Astrocyte (in vitro differentiated cells and primary cell): ENCODE measurements at places on chromosomes 2 and 18.

DNA sequence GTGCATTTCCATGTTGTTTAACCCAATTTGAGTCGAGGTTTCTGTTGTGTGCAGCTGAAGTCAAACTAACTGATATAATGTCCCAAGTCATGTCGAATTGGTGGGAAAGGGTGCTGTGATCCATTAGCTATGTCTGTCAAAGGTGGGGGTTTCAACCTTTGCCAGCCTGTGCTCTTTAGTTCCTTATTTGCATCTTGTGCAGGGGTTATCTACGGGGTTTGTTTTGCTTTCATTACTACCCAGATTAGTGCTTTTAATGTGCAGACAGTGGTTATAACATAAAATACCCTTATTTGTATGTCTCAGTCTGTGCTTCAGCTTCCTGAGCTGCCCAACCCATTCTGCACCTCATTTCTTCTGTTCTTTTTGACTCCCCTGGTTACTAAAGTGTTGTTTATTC lies 271.9 kb upstream of the CXCR4 start:
- H3K27me3 ChIP-seq = no peaks in the 10 kb centered on the region
- no peak overlapping the region for H3K4me3 ChIP-seq
- H3K36me3 ChIP-seq = no peaks in the 10 kb centered on the region
- no peak for DNase-seq
- H3K27ac ChIP-seq = no peak overlapping the region
- no peaks in the 10 kb centered on the region for H3K4me1 ChIP-seq

DNA sequence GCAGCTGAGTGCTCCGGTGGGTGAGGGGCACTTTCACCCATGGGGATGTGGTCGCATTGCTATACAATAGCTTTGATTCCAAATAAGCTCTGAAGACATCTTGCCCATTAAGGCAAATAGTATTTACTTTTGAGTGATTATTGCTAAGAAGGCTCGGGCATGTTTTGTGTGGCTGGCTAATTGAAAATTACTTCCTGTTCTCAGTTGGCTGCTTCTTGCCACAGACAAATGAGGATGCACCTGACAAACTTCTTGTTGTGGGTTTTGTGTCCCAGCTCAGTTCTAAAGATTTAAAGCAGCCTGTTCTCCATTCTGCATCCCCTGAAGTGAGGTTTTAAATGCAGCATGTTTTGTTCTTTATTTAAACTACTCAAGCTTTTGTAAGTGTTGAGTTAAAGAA lies 88.3 kb downstream of the KCNS3 start:
- no peaks in the 10 kb centered on the region for H3K27me3 ChIP-seq
- no peaks in the 10 kb centered on the region for H3K36me3 ChIP-seq
- no peaks in the 10 kb centered on the region for H3K4me1 ChIP-seq
- H3K4me3 ChIP-seq = no peak overlapping the region

GRCh38 chr2:214604861-214605260 lies 194.0 kb downstream of the VWC2L start:
- H3K4me1 ChIP-seq = no peaks in the 10 kb centered on the region
- DNase-seq = peak; percentile 90
- H3K4me3 ChIP-seq = no peak overlapping the region
- H3K27ac ChIP-seq = no peak overlapping the region

DNA sequence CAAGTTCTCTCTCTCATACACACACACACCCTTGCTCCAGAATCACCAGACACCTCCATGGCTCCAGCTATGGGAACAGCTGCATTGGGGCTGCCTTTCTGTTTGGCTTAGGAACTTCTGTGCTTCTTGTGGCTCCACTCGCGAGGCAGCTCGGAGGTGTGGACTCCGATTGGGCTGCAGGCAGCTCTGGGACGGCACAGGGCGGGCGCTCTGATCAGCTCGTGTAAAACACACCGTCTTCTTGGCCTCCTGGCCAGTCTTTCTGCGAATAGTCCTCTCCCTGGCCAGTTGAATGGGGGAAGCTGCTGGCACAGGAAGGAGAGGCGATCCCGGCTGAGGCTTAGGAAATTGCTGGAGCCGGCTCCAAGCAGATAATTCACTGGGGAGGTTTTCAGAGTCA lies 22.4 kb downstream of the FOSL2 start:
- H3K27ac ChIP-seq = no peak overlapping the region
- peaks cover 55% of the 10 kb centered on the region for H3K36me3 ChIP-seq
- no peak for DNase-seq
- H3K4me1 ChIP-seq = peaks cover 25% of the 10 kb centered on the region

GRCh38 chr2:151037434-151037833 lies 224.2 kb downstream of the RBM43 start:
- no peak overlapping the region for H3K4me3 ChIP-seq
- H3K36me3 ChIP-seq = no peaks in the 10 kb centered on the region
- no peak for DNase-seq
- no peaks in the 10 kb centered on the region for H3K4me1 ChIP-seq
- H3K27ac ChIP-seq = no peak overlapping the region

DNA sequence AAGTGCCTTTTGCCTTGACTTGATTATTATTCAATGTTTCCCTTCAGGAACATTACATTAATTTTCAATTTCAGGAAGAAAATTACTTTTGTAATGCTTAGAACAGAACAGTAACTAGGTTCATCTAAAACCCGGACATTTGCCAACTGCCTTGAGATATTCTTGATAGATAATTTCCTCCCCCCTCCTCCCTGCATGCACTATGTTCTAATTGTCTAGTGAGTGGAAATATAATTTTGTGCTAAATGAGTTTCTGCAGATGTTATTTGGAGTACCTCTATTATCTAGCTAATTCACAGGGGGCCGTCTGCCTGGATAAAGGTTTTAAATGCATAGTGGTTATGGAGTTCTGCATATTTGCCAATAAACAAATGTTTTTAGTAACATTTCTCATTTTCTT lies 200.3 kb upstream of the SLC39A10 start:
- H3K27ac ChIP-seq = no peak overlapping the region
- no peak overlapping the region for H3K4me3 ChIP-seq
- H3K4me1 ChIP-seq = no peaks in the 10 kb centered on the region
- no peaks in the 10 kb centered on the region for H3K36me3 ChIP-seq
- DNase-seq = no peak
- no peaks in the 10 kb centered on the region for H3K27me3 ChIP-seq

DNA sequence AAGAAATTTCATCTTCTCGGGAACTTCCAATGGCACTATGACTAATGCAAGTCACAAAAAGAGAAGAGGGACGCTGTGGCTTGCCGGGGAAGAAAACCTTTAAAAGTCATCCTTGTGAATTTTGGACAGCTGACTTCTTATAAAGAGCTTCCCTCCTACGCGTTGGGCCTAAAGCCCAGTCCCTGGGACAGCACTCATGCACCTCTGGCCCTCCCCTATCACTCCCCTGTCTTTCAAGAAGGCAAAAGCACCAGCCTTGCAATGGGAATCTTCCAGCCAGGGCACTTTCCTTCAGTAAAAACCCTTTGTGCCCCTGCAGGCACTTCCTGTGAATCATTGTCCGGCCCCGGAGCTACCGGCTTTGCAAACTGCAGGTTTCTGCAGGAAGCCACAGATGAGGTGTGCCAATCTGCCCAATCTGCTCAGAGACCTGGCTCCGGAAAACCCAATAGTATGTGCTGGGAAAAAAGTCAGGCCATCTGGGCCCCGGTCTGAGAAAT lies 7.1 kb downstream of the MREG start:
- DNase-seq = peak; percentile 49
- peaks cover 6% of the 10 kb centered on the region for H3K4me1 ChIP-seq
- H3K27ac ChIP-seq = no peak overlapping the region
- H3K36me3 ChIP-seq = no peaks in the 10 kb centered on the region

DNA sequence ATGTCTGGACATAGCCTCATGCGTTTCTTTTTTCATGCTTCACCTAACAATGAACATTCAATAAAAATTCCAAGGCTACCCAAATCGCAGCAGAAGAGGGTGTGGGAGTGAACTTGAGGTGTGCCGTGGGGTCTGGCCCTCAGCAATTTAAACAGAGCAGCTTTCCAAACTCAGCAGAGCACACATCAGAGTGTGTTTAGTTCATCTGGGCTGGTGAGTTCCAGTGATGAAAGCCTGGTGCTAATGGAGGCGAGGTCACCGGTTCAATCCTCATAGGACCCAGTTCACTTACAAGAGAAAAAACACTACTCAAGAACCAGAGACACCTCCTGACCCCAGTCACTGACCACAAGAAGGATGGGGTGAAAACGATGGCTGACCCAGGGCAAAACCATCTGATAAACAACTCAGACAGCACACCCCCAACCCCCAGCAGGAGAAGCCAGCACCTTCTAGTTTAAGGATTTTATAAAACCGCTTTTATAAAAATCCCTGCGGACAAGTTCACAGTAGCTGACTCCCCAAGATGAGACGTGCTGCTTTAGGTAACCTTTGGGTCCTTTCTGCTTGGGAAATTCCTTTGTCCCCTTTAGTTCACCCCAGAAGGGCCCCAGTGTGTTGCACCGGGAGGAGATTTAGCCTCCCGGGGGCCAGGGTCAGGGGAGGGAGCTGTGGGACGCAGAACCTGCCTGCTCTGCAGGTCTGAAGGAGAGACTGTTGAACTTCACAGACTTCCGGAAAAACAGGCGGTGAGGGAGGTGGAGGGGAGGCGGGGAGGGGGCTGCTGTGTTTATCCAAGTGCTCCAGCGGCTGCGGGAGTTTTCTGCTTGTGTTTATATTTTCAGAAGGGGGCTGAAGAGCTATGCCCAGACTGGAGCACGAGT lies 152.7 kb upstream of the SOX11 start:
- H3K27ac ChIP-seq = no peak overlapping the region
- no peak overlapping the region for H3K4me3 ChIP-seq
- H3K27me3 ChIP-seq = no peaks in the 10 kb centered on the region
- no peak for DNase-seq
- H3K4me1 ChIP-seq = no peaks in the 10 kb centered on the region

GRCh38 chr2:205768341-205768740 lies 86.0 kb downstream of the NRP2 start:
- DNase-seq = no peak
- no peak overlapping the region for H3K4me3 ChIP-seq
- H3K27me3 ChIP-seq = no peaks in the 10 kb centered on the region
- peaks cover 18% of the 10 kb centered on the region for H3K36me3 ChIP-seq
- peak overlapping the region; percentile 80 for H3K27ac ChIP-seq
- H3K4me1 ChIP-seq = peaks cover 38% of the 10 kb centered on the region

DNA sequence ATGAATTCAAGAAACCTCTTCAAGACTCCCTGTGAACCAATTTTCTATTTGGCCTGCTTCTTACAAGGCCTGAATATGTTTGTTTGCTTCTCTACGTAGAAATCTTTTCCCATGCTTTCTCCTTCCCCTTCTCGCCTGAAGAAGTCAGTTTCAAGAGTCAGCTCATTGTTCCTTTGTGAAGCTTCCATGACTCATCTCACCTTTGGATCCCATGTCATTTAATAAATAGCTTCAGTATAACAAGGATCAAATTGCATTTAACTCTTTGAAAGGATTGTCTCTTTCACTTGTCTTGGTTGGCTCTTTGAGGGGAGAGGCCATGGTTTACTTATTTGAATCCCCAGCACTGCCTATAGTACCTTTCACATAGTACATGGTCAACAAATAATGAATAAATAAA lies 28.4 kb downstream of the CPS1 start:
- H3K27me3 ChIP-seq = no peaks in the 10 kb centered on the region
- no peak overlapping the region for H3K4me3 ChIP-seq
- H3K4me1 ChIP-seq = no peaks in the 10 kb centered on the region
- no peaks in the 10 kb centered on the region for H3K36me3 ChIP-seq
- no peak overlapping the region for H3K27ac ChIP-seq
- DNase-seq = peak; percentile 45

- H3K36me3 ChIP-seq = no peaks in the 10 kb centered on the region
- DNase-seq = peak; percentile 39
- H3K27me3 ChIP-seq = no peaks in the 10 kb centered on the region
- no peak overlapping the region for H3K27ac ChIP-seq
Observed at GRCh38 chr18:74778191-74778847, 180.6 kb downstream of the ZNF407 start.

DNA sequence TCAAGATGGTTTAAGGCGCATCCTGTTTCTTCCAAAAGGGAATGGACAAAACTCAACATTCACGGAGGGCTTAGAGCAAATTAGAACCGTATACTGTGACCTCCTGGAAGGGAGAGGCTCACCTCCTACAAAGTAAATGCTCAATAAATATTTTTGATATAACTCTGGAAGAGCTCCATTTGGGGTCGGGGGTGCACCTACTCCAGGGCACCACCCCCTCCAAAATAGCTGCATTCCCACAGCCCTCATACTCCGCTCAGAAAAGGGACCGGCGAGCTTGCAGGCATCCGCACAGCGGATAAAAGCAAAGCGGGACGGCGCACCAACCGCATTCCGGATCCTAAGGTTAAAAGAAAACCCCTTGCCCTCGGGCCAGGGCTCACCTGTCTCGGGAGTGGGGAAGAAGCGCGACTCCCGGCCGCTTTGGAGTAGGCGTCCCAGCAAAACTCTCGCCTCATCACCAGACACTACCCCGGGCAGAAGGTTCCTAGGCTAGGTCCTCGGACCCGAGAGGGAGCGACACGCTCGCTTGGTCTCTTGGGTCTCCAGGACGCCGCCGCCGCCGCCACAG lies 378 bp downstream of the WDPCP start:
- DNase-seq = no peak
- peak overlapping the region; percentile 97 for H3K4me3 ChIP-seq
- peaks cover 3% of the 10 kb centered on the region for H3K36me3 ChIP-seq
- H3K27me3 ChIP-seq = no peaks in the 10 kb centered on the region
- H3K4me1 ChIP-seq = peaks cover 13% of the 10 kb centered on the region

DNA sequence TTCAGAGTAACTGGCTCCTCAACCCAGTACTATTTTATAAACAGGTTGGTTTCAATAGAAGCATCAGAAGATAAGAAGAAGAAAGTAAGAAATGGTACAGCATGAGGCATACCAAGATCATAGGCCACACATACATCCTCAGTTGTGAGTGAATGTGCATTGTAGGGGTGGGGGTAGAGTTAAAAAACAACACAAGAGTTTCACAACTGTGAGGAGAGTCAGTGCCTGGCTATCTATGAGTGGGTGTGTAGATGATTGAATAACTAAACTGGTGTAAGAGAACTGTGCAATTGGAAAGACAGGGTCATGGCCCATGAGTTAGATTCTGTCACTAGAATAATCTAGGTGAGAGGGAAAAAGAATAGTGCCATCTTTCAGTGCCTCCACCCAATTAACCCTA lies 748.2 kb upstream of the ACVR2A start:
- H3K27ac ChIP-seq = no peak overlapping the region
- no peak overlapping the region for H3K4me3 ChIP-seq
- H3K4me1 ChIP-seq = no peaks in the 10 kb centered on the region

DNA sequence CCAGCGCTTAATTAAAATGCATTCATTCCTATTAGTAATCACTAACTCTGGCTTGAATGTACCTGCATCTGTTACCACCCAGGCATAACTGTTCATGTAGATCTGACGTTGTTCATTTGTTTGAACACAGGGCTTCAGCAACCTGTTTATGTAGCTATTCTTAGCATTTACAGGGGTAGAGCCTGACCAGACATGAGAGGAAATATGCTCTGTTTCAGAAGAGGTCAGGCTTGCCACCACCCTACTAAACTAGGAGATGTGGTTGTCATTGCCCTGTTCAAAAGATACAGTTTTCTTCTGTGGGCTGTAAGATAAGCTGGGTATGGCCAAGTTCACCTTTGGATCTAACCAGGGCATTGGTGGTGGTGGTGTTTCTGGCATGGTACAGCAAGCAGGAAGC lies 8.8 kb downstream of the MGAT5 start:
- no peak overlapping the region for H3K27ac ChIP-seq
- no peaks in the 10 kb centered on the region for H3K27me3 ChIP-seq
- no peak for DNase-seq
- H3K4me3 ChIP-seq = no peak overlapping the region
- H3K4me1 ChIP-seq = peaks cover 15% of the 10 kb centered on the region
- no peaks in the 10 kb centered on the region for H3K36me3 ChIP-seq
